ENCODE measurements at places on chromosomes 16 and 17.
A peak's percentile ranks its signal among the peaks of the same experiment; 100 is the strongest.

DNA sequence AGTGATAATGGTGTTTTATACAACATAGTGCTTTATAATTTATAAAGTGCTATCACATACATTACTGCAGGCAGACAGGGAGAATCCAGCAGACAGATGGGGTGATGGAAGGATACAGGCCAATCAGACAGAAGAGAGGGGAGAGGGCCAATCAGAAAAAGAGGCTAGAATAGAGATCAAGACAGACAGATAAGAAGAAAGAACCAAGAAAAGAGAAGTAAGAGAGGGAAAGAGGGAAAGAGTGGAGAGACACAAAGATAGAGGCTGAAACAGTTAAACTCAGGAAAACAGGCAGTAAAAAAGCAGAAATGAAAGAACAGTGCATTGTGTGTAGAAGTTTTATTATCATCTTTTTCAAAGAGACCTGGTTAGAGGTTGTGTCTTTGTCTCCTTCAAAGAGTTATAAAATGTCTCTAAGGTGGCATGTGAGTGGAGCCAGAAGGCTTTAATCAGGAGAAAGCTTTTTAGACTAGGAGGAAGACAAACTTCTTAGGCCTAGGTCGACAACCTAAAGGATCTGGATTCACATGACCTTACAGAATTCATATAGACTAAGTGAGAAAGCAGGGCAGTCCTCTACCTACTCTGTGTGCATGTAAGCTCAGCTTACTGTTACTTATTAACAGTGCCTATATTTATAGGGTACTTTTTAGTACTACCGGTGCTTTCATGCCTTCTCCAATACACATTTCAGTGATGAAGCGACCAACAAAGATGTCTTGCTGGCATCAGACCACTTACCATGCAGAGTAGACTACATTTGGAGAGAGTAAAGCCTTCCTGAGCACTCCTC lies 8.3 kb upstream of the CHD3 start:
- DNase-seq = no peak

DNA sequence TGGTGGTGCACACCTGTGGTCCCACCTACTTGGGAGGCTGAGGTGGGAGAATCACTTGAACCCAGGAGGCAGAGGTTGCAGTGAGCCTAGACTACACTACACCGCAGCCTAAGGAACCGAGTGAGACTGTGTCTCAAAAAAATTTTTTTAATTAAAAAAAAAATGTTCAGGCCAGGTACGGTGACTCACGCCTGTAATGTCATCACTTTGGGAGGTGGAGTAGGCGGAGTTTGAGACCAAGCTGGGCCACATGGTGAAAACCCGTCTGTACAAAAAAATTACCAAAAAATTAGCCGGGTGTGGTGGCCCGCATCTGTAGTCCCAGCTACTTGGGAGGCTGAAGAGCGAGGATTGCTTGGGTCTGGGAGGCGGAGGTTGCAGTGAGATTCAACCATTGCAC lies 3.6 kb upstream of the FAM222B start:
- no peak for DNase-seq

DNA sequence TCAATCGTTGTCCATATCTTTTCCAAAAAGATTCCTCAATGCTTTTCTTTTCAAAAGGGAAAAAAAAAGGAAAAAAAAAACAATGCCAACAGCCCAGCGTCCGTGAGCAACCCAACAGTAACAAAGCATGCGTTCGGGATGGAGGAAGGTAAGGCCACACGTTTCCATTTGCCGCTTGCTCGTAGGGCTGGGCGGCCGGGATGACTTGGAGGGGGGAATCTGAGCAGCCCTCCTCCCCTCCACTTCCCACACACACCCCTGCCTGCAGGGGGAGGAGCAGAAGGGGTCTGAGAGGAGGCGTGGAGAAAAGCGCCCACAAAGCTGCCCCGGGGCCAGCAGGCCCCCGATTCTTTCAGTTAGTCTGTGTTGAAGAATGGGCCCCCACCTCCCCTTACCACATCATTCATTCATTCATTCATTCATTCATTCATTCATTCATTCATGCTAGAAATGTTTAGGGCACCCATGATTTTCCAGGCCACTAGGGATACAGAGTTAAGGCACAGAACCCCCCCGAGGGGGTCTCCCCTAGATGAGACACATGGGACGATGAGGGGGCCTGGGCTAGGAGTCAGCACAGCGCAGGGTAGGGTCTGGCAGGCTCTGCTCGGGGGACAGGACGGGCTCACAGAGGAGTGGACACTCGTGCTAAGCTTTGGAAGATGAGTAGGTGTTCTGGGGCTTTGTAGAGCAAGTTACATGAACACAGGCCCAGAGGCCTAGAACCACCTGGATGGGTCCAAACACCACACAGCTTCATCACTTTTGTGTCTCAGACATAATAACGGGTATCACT lies 10.9 kb upstream of the TBX2 start:
- no peak for DNase-seq

DNA sequence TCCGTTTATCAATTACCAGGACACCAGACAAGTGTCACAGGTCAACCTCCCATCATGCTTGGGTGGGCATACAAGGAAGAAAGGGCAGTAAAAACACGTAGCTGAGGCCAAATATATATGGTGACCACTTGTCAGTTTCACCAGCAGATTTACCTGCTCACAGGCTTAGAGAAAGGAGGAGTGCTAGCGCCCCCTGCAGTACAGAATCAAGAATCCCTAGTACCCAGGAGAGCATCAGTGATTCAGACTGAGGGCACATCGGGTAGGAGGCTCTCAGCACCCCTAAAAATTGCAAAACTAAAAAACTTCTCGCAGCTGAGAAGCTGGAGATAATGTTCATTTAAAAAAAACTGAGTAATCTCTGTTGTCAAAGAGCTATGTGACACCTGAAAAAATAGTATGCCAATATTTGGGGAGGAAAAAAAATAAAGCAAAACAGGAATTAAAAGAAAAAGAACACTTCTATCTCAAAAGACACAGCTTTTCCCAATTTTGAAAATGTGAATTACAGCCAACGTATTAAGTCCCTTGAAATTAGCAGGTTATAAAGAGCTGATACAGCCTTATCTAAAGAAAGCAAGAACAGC lies 21.2 kb upstream of the MON1B start:
- no peak for DNase-seq

- no peak for DNase-seq
Observed at GRCh38 chr17:54974759-54975158, 6.2 kb downstream of the STXBP4 start.

DNA sequence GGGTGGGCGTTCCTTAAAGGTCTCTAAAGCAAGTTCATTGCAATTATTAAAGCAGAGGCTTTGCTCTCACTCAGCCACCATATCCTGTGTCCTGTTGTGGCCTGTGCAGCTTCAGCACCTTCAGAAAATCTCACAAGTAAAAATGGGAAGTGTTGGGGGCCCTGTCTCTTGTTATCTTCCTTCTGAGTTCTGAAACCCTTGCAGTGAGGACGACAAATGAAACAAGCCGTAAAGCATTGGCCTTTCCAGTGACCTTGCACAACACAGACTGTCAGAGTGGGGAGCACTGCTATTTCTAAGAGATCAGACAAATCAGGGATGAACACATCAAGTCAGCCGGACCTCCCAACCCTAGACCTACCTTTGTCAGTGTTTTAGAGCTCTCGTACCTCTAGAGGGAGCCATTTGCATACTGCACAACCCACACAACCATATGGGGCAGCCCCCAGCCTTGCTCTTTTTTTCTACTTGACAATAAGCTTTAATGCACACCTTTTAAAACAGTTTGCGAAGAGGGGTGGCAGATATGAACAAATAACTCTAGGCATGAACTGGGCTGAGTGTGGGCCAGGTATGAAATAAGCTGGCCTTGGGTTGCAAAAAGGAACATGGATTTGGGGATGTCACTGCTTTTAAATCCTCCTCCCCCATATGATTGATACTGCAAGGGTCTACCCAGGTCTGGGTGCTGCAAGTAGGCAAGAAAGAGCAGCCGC lies 89.8 kb downstream of the KATNIP start:
- DNase-seq = no peak

DNA sequence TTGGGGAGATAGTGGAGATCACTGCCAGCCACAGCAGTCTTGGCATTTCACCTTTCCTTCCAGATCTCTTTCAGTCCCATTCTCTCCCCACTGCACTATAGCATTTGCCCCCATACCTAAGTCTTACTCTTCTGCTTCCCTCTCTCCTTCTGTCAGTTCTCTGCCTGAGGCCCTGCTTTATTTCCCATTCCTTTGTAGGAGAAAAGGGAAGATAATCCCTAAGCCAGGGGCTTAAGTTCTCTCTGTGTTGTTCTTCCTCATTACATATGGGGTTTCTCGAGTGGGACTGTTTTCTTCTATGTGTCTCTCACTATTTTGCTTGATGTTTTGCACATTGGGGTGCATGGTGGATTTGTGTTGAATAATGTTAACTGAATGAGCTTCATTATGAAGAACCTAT lies 6.4 kb downstream of the KDM6B start:
- DNase-seq = no peak

DNA sequence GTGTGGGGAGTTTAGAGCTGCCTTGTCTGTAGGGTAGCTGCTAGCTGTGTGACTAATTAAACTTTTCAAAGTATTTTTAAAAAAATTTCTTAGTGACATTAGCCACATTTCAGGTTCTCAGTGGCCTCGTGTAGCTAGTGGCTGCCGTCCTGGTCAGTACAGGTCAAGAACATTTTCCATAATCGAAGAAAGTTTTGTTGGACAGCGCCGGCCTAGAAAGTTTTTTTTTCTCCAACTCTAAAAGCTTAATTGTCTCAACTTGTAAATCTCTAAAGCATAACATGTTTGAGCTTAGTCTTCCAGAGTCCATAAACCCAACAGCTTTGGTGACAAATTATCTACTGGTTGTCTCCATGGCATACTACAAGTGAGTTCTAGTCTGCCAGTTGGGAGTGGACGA lies 4.3 kb downstream of the AKAP1 start:
- no peak for DNase-seq

DNA sequence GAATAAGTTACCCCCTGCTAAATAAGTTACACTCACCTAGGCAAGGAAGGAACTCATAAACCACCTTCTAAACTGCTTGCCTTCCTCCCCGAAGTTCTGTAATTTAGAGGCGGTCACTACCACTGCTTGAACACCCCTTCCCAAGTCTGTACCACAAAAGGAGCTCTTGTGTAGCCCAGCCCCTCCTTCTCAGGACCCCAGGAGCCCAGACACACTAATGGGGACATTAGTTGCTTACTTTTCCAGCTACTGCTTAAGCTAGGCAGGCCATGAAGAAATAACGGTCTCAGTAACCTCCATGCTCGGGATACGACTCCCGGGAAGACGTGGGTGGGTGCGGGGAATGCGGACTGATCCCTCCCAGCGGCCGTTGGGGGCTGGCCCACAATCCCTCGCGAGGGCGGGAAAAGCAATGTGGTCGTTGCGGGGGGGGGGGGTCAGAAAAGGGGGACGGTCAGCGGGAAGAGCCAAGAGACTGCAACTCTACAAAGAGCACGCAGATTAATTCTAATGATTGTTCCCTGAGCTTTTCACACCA lies at the start of gene TEX14:
Gene TEX14 (minus strand): TSS at position 345 of the 538 bp plus-strand sequence. CDS start 40,044 bp downstream, outside the sequence.
- no peak for DNase-seq

- no peak for DNase-seq
Observed at GRCh38 chr17:14604591-14605266, 303.8 kb downstream of the HS3ST3B1 start.

- no peak for DNase-seq
Observed at GRCh38 chr16:69477546-69477945, 53.1 kb downstream of the CYB5B start.

DNA sequence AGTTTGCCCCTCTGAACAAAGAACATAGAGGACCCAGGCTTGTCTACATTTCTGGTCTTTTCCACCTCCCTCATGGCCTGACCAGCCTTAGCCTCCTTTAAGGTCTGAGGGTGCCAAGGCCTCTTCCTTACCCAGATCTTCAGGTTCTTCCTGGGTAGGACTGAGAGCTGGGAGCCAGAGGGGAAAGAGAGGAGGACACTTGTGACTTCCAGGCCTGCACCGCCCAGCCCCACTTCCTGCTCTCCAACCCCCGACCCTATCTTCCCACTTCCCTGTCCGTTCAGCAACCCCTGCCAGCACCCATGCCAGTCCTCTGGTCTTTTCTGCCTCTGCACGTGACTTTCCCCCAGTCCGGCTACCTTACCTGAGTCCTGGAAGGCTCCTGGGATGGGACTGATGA lies 534 bp downstream of the PRSS36 start:
- no peak for DNase-seq

DNA sequence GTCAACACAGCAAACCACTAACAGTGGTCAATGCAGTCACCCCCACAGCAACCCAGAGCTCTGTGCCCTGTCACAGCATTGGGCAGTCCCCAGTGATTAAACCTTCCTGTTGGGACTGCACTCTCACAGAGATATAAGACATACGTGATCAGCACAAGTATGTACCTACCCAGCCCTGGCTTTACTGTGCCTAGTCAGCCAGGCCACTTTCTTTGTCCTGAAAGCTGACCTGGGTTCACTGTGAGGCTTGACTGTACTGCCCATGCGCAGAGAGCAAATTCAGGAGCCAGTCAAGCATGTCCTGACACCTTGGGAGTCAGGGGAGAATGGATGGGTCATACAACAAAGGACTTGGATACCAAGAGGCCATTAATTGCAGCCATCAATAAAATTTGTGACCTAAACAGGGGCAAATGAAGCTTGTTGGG lies 10.9 kb upstream of the TMEM170A start:
- DNase-seq = no peak

GRCh38 chr17:27631411-27631760 lies 398 bp downstream of the LGALS9 start:
- DNase-seq = no peak

DNA sequence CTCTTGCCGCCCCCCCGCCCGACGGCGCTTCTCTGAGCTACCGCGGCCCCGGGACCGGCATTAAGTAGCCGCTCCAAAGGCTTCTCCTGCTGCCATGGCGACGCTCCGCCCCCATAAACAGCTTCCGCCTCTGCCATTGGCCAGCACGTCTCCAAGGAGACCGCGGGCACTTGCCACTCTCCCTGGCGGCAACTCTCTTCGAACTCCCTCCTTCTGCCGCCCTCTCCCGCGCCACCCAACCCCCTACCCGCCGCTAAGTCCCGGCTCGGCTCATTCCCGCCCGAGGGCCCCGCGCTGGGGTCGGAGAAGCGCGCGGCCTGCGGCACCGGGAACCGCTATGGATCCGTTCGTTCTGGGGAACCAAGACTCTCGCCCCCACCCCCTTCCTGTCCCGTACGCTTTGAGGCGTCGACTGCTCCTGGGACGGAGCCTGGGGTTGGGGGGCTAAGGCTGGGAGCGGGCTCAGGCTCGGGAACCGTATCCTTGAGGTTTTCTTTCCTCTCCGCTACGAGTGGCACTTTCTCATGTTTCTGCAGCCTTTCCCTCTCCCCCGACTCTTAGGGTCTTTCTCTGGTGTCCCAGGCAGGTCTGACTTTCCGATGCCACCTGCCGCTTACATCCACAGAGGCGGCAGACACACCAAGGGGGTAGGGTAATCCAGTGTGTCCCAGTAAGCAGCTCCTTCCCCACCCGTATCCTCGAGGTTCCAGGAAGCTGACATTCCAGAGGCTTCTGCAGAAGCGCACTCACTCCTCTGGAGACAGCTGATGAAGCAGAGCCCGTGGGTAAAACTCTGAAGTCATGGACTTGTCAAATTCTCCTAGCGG lies at the start of gene FOXJ1:
Gene FOXJ1 (minus strand): TSS at position 34 of the 827 bp plus-strand sequence. CDS start 850 bp downstream, outside the sequence.
- peak; percentile 80 for DNase-seq

- DNase-seq = no peak
Observed at GRCh38 chr17:64024215-64024654, 3.8 kb upstream of the ICAM2 start.
